Putamen (tissue), 1 donor: ENCODE measurements at places on chromosomes 3 and 15.

- DNase-seq = no peak
Observed at GRCh38 chr3:44894485-44894884, 20.1 kb downstream of the TGM4 start.

DNA sequence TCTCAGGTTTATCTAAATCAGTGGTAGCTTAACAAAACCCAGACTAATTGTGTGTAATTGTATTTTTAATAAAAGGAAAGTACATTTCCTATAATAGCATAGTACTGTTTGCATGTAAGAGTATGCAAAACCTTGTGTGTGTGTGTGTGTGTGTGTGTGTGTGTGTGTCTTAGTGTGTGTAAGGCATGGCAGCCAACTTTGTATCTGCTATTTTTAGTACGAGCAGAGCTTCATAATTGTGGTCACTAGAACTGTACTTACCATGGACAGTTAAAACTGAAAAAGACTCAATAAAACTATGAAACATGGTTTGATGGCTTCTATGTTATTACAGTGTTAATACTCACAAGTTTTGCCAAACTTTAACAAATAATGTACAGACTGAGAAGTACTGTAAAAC, 6.2 kb downstream of the P2RY1 start:
- DNase-seq = no peak

GRCh38 chr15:48671103-48672022, 25.9 kb upstream of the FBN1 start:
- DNase-seq = no peak

GRCh38 chr15:71440489-71441110, 325.3 kb downstream of the THSD4 start:
- no peak for DNase-seq

GRCh38 chr3:152564459-152564858, 270.5 kb upstream of the P2RY1 start:
- DNase-seq = no peak

- no peak for DNase-seq
Observed at GRCh38 chr3:13116426-13116825, 43.2 kb upstream of the IQSEC1 start.

DNA sequence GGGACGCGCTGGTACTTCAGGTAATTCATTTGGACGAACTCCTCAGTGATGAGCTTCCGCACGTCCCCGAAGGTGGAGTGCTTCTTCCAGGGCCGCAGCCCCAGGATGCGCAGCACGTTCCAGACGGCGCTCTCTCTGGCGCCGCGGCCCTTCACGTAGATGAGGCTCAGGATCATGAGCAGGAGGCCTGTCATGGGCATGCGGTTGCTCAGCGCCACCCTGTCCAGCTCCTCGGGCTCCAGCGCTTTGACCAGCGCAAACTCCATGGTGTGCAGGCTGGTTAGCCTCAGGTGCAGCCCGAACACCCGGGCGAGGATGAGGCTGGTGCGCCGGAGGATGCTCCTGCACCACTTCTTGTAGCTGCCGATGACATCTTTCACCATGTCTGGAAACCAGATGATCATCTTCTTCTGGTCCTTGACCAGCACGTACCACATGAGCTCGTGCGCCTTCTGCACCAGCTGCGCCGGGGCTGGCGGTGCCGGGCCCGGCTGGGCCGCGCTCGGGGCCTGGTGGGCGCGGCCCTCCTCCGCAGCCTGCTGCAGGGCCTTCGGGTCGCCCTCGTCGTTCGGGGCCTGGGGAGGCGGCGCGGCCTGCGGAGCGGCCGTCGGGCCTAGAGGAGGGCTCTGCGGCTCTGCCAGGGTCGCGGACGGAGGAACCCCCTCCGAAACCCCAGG, 501 bp downstream of the NDN start:
- no peak for DNase-seq

- no peak for DNase-seq
Observed at GRCh38 chr3:73021301-73021835, 24.8 kb downstream of the PPP4R2 start.

GRCh38 chr3:13544951-13545651, 3.8 kb upstream of the FBLN2 start:
- no peak for DNase-seq

- no peak for DNase-seq
Observed at GRCh38 chr3:124639406-124640237, 90.6 kb upstream of the UMPS start.

- DNase-seq = no peak
Observed at GRCh38 chr3:127276396-127276795, 11.4 kb downstream of the PRR20G start.
